ENCODE measurements at places on chromosomes 1 and 21. TPM values are rescaled to one million over a fixed set of nuclear protein-coding genes. Genes with fewer than 3 reads are reported as not detected.

DNA sequence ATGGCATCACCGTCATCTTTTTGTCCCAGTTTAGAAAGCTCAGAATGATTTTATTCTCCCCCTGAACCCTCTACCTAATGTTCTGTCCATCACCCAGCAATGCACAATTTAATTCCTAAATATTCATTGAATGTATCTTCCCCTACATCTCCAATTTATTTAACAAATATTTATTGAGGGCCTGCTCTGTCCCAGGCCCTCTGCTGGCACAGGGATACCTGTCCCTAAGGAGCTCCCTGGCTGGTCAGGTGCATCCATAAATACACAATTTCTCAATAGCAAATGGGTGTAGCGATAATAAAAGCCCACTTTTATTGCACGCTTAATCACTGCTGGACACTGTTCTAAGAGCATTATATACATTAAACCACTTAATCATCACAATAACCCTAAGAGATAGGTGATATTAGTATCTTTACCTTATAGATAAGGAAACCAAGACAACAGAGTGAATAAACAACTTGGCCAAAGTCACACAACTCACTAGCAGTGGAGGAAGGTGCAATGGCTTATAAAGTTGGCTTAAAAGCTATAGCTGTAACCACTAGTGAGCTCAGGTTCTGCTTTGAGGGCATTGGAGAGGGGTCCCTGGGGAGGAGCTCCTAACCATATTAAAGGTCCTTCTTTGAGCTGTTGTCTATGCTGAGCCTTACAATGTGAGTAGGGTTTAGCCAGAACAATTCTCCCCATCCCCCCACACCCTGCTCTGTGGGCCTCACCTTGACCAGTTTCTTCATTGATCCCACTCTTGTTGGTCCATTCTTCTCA is 126.3 kb upstream of the JUN start:
- DNase-seq: no peak

GRCh38 chr1:106027871-106028270 is 1028.6 kb upstream of the PRMT6 start:
- no peak for DNase-seq

DNA sequence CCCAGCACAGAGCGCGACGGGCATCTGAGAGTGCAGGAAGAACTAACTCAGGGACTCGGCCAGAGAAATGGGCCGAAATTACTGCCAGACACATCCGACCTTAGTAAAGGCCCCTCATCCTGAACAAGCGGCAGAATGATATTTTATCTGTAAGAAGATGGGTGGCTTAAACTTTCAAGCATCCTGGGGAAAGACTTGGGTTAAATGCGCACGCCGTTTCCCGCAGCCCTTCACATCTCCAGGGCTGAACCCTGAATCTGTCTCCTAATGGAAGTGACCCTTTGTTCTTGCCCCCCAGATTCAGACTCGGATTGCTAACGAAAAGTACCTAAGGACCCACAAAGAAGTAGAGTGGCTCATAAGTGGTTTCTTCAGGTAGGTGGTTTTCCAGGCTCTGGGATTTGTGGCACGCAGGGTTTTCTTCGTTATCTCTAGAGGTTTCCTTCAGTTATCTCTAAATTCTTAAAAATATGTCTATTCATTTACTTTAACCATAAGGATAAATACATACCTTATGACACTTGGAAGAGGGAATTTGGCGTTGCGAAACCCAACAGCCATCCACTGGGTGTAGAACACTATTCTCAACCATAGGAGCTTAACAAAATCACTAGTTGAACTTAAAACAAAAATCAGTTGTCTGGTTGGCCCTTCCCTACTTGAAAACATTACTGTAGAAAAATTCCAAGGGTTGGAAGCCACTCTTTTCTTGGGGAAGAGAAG is 627 bp downstream of the RIIAD1 start:
- DNase-seq: no peak

- DNase-seq: no peak
Observed at GRCh38 chr1:32758177-32758794, 55.7 kb upstream of the SYNC start.

Gene KCNQ4
- polyA plus RNA-seq: 2.5 TPM

DNA sequence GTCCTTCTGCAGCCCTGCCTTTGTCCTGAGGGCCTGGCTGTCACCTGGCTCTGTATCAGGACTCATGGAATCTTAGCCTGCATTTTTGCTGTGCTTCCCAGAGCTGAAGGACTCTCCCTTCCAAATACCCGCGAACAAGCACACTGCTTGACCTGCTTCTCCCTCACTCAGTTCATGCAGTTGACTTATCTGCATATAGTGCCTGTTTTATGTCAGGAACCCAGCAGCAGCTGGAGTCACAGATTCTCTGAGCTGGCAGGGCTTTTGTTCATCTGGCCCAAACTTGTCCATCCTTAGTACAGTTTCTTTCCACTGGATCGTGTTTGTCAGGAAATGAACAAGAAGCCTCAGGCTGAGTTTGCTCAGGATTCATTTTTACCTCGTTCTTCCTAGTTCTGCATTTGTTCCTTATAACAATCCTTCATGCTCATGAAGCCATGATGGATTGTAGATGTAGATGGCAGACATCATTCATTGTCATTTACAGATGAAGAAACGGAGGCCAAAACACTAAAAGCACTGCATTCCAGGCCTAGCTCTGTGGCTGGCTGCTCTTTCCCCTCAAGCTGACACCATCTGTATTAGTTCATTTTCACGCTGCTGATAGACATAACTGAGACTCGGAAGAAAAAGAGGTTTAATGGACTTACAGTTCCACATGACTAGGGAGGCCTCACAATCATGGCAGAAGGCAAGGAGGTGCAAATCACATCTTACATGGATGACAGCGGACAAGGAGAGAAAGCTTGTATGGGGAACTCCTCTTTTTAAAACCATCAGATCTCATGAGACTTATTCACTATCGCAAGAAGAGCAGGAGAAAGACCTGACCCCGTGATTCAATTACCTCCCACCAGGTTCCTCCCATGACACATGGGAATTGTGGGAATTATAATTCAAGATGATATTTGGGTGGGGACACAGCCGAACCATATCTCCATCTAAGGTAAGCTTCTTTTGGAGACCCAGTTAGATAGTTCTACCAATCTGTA is 150.9 kb downstream of the HIVEP3 start:
- no peak for DNase-seq

- DNase-seq: no peak
Observed at GRCh38 chr1:248823517-248824001, 2.2 kb downstream of the SH3BP5L start.

Gene C1orf232
- not detected for polyA plus RNA-seq

- peak; percentile 47 for DNase-seq
Observed at GRCh38 chr1:30664103-30664755, 59.2 kb downstream of the MATN1 start.

Gene PDE9A
- polyA plus RNA-seq: 37.3 TPM

Gene MRPL24
- 74.0 TPM for polyA plus RNA-seq

GRCh38 chr1:30191154-30191702 is 532.2 kb downstream of the MATN1 start:
- no peak for DNase-seq

DNA sequence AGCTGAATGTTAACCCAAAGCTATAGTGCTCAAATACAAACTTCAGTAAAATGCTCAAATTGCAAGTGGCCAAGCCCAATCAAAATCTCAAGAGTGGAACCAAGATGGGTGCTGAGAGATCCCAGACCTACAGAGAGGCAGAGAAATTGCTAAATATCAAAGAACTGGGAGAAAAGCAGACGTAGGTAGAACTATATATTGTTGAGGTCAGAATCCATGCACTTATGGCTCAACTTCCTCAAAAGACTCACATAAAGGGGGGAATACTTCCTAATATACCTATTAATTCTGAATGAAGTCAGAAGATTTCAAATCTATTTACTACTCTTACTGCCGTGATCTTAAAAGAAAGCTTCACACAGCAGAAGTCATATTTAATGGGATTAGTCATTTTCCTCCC is 65.2 kb downstream of the PUM1 start:
- DNase-seq: no peak

GRCh38 chr1:159771127-159771895 is 9.5 kb upstream of the DUSP23 start:
- DNase-seq: no peak

GRCh38 chr1:94873520-94874351 is 53.2 kb downstream of the CNN3 start:
- DNase-seq: no peak
